ENCODE measurements at places on chromosomes 4 and X. TPM values are rescaled to one million over a fixed set of nuclear protein-coding genes. Genes with fewer than 3 reads are reported as not detected.

GRCh38 chr4:145843148-145843547 lies 95.5 kb downstream of the ZNF827 start:
- H3K4me3 ChIP-seq: no peak overlapping the region
- H3K36me3 ChIP-seq: peaks cover 38% of the 10 kb centered on the region
- no peaks in the 10 kb centered on the region for H3K27me3 ChIP-seq
- H3K4me1 ChIP-seq: peaks cover 7% of the 10 kb centered on the region
- DNase-seq: no peak

- H3K4me3 ChIP-seq: no peak overlapping the region
- no peaks in the 10 kb centered on the region for H3K27me3 ChIP-seq
- peaks cover 1% of the 10 kb centered on the region for H3K4me1 ChIP-seq
- DNase-seq: no peak
Observed at GRCh38 chrX:7444967-7445366, 297.0 kb upstream of the PUDP start.

- DNase-seq: no peak
- peak overlapping the region; percentile 74 for H3K27ac ChIP-seq
- H3K4me1 ChIP-seq: peaks cover 12% of the 10 kb centered on the region
- no peak overlapping the region for H3K4me3 ChIP-seq
- H3K27me3 ChIP-seq: no peaks in the 10 kb centered on the region
Observed at GRCh38 chr4:22435652-22436051, 80.2 kb downstream of the ADGRA3 start.

DNA sequence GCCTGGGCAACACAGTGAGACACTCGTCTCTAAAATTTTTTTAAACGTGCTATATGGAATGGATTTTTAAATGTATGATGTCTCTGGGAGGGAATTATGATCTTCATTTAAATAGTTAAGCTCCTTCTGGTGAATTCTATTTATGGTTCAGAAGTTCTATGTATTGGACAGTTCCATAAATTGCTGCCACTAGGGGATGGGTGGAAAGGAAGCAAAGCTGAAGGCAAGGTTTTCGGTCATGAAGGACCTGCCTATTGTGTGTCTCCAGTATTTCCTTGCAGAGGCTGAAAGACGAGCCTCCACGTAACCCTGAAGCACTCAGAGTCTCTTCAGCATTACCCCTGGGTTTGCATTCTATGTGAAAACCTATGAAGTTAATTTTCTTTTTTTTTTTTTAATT lies 451.5 kb upstream of the FAT1 start:
- no peak for DNase-seq

GRCh38 chrX:149037281-149037870 lies 467.7 kb downstream of the IDS start:
- H3K27me3 ChIP-seq: no peaks in the 10 kb centered on the region
- H3K4me1 ChIP-seq: no peaks in the 10 kb centered on the region
- DNase-seq: no peak

DNA sequence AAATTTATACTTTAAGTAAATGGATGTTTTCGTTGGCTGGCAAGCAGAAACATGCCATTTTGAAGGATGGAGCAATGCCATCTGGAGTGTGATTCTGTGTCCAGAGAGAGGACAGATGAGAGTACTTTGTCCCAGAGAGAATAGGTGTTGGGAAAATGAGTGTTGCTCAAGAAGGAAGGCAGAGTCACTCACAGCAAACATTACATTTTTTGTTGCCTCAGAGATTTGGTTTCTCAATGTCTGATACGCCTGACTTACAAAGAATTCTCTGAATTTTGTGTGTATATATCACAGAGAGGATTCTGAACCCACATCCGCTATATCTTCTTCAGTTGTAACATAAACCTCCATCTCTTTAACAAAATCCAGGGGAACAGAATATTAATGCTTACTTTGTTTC lies 102.8 kb upstream of the PCDH18 start:
- H3K4me1 ChIP-seq: peaks cover 1% of the 10 kb centered on the region
- DNase-seq: no peak
- H3K36me3 ChIP-seq: no peaks in the 10 kb centered on the region
- no peak overlapping the region for H3K4me3 ChIP-seq
- H3K27me3 ChIP-seq: no peaks in the 10 kb centered on the region

GRCh38 chr4:95551653-95552052 lies 2.9 kb upstream of the UNC5C start:
- no peak for DNase-seq
- no peak overlapping the region for H3K4me3 ChIP-seq
- no peaks in the 10 kb centered on the region for H3K36me3 ChIP-seq
- H3K4me1 ChIP-seq: peaks cover 17% of the 10 kb centered on the region
- H3K27me3 ChIP-seq: peaks cover 16% of the 10 kb centered on the region

DNA sequence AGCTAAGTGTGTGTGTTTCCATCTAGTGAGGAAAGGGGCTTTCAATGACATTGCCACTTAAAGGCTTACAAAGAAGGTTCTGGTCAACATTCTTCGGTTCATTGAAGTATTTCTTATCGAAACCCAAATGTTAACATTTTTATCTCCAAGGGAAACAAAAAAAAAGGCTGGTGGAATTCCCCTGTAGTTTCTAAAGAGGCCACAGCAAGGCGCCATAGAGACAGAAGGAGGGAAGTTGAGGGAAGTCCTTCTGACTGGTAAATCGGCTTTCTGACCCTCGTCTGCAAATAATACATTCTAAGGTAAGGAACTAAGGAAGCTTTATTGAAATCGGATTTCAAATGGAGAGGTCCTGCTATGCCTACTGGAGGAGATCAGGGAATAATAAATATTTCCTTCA lies 1.7 kb upstream of the ZFP42 start:
- DNase-seq: no peak
- H3K27me3 ChIP-seq: peaks cover 25% of the 10 kb centered on the region
- peaks cover 8% of the 10 kb centered on the region for H3K36me3 ChIP-seq

DNA sequence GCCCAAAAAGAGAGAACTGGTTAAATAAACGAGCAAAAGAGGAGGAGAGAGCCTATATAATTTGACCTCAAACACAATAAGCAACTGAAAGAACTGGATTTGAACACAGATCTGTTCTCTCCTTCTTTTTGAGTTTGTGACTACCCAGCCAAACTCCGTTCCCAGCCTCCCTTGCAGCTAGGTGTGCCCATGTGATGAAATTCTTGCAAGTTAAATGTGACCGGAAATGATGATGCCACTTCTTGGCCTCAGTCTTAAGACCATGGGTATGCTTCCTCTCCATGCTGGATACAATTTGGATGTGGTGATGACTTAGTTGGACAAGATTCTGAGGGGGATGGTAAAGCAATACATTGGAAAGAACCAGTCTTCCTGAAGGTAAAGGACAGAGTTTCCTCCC lies 204.1 kb downstream of the PTTG2 start:
- peaks cover 31% of the 10 kb centered on the region for H3K4me1 ChIP-seq
- peaks cover 2% of the 10 kb centered on the region for H3K36me3 ChIP-seq
- H3K27me3 ChIP-seq: no peaks in the 10 kb centered on the region
- DNase-seq: no peak
- no peak overlapping the region for H3K27ac ChIP-seq
- H3K4me3 ChIP-seq: no peak overlapping the region

GRCh38 chr4:55524844-55525571 lies 21.7 kb downstream of the CLOCK start:
- H3K27ac ChIP-seq: no peak overlapping the region
- H3K36me3 ChIP-seq: peaks cover 8% of the 10 kb centered on the region
- H3K4me1 ChIP-seq: no peaks in the 10 kb centered on the region
- no peak overlapping the region for H3K4me3 ChIP-seq

DNA sequence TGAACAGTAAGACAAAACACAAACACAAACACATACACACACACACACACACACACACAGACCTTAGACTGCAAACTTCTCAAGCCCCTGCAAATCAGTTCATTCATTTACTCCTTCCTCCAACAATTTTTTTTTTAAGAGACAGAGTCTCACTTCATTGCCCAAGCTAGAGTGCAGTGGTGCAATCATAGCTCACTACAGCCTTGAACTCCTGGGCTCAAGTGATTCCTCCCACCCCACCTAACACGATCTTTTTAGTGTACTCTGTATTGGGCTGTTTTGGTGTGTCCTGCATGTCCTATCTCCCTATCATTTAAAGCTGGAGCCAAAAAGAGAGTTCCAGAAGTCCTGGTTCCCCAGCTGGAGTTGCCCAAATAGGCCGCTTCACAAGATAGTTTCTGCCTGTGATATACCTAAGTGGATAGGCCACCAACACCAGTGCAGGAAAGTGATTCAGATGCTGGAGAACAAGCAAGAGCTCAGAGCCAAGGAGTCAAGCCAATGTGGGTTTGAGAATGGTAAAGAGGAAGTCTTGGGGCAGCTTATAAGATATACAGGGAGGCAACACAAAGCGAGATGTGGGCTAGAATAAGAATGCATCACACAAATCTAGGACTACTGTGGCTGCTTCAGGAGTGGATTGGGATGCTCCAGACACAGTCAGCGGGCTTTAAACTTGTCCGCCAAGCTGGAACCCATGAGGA lies 85.4 kb upstream of the RAPGEF2 start:
- H3K36me3 ChIP-seq: no peaks in the 10 kb centered on the region
- no peak overlapping the region for H3K4me3 ChIP-seq
- no peak for DNase-seq
- H3K4me1 ChIP-seq: peaks cover 4% of the 10 kb centered on the region
- peaks cover 3% of the 10 kb centered on the region for H3K27me3 ChIP-seq
- no peak overlapping the region for H3K27ac ChIP-seq

DNA sequence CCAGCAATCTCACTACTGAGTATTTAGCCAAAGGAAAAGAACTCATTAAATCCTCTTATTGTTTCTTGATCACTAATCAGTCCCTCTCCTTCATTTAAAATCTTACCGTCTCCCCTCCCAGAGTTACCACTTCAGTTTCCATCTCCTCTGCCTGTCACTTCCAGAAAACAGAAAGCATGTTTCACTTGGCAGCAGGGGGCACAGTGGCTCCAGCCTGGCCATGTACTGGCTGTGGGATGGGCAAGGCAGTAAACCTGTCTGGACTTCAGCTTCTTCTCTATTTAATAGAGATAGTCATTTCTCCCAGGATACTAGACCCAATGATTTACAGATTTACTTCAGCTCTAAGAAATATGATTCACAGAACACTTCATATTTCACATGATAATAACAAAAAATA lies 63.2 kb downstream of the CD40LG start:
- H3K27me3 ChIP-seq: no peaks in the 10 kb centered on the region
- no peak overlapping the region for H3K27ac ChIP-seq
- no peak overlapping the region for H3K4me3 ChIP-seq
- H3K4me1 ChIP-seq: no peaks in the 10 kb centered on the region
- DNase-seq: no peak

DNA sequence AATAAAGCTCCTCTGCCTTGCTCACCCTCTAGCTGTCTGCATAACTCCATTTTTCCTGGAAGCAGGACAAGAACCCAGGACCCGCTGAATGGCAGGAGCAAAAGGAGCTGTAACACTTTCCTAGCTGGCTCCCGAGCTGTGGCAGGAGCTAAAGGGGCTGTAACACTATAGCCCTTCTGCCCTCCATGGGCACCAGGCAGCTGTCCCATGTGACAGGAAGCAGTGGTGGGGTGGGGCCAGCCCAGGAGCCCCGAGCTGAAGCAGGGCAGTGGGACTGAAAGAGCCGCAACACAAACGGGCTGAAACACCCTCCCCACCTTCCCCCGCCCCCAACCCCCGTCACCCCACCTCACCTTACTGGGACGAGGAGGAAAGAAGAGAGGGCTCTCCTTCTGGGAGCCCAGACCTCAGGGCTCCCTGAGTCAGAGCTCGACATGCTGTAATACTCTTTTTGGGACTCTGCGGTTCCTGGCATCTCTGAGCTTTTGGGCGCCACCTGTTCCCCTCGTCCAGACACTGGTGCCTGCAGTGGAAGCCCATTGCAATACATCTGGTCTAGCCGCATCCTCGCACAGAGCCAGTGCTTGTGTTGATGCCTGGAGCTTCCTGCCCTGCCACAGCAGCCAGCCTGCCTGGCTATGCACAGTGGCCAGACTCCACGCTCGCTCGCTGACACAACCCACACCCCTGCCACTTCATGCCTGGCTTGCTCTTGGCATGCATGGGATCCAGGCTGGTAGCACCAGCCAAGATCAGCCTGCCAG lies 39.4 kb downstream of the PPM1K start:
- H3K4me3 ChIP-seq: no peak overlapping the region
- no peak overlapping the region for H3K27ac ChIP-seq
- no peaks in the 10 kb centered on the region for H3K27me3 ChIP-seq
- no peaks in the 10 kb centered on the region for H3K36me3 ChIP-seq

GRCh38 chr4:104906276-104906675 lies 240.4 kb upstream of the TET2 start:
- H3K36me3 ChIP-seq: no peaks in the 10 kb centered on the region
- no peak overlapping the region for H3K27ac ChIP-seq
- no peak overlapping the region for H3K4me3 ChIP-seq
- no peak for DNase-seq

GRCh38 chr4:5956285-5957021 lies 61.8 kb downstream of the C4orf50 start:
- no peak overlapping the region for H3K4me3 ChIP-seq

- H3K4me3 ChIP-seq: no peak overlapping the region
- no peak for DNase-seq
- H3K36me3 ChIP-seq: peaks cover 12% of the 10 kb centered on the region
- no peaks in the 10 kb centered on the region for H3K27me3 ChIP-seq
Observed at GRCh38 chr4:127669691-127670090, 36.9 kb downstream of the INTU start.

DNA sequence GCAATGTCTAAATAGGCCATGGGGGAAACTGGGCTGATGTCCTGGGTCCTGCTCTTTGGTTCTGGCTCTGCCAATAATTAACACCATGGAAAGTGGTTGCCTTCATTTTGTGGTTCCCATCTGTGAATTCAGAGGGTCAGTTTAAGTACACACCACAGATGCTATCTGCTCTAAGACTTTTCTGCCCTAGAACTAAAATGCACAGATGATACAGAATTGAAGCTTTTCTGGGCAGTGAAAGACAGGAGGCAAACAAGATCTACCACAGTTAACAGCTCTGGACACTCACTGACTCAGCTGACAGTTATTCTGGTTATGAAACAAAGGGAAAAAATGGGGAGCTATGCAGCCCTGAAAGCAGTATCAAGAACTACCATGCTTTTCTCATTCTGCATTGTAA lies 37.3 kb downstream of the APBB2 start:
- H3K27me3 ChIP-seq: no peaks in the 10 kb centered on the region
- H3K4me3 ChIP-seq: no peak overlapping the region
- H3K36me3 ChIP-seq: peaks cover 1% of the 10 kb centered on the region
- no peak for DNase-seq

- DNase-seq: no peak
- H3K27ac ChIP-seq: no peak overlapping the region
- no peaks in the 10 kb centered on the region for H3K27me3 ChIP-seq
- H3K4me3 ChIP-seq: no peak overlapping the region
- H3K4me1 ChIP-seq: peaks cover 2% of the 10 kb centered on the region
Observed at GRCh38 chrX:41445781-41446358, 1.3 kb upstream of the NYX start.

Gene ITGB1BP2
- total RNA-seq: 5.8 TPM

Gene SMIM43
- total RNA-seq: not detected

Gene PLXNB3
- total RNA-seq: 0.98 TPM

Gene RASSF6
- 10.1 TPM for total RNA-seq

Gene TTC29
- 3.1 TPM for total RNA-seq

Gene DUSP21
- not detected for total RNA-seq

Gene FATE1
- total RNA-seq: 0.78 TPM

Gene RPGR
- 32.3 TPM for total RNA-seq

Gene SAP30
- total RNA-seq: 23.7 TPM

Gene UGT2B7
- total RNA-seq: 1.2 TPM

Gene HS6ST2
- total RNA-seq: 23.6 TPM

Gene SPANXB1
- not detected for total RNA-seq

All from progenitor cell of endocrine pancreas (in vitro differentiated cells).